ENCODE measurements at places on chromosomes 6 and 20. TPM values are rescaled to one million over a fixed set of nuclear protein-coding genes. Genes with fewer than 3 reads are reported as not detected.

REV3L gene
- 17.7 TPM for total RNA-seq

PLCB1 gene
- 0.24 TPM for total RNA-seq

KIAA1755 gene
- 0.21 TPM for total RNA-seq

NKX2-2 gene
- total RNA-seq, result not detected

CLPSL1 gene
- not detected for total RNA-seq

HTR1E gene
- not detected for total RNA-seq

SLC13A3 gene
- total RNA-seq, result 5.5 TPM

AHCY gene
- 224 TPM for total RNA-seq

TRIM40 gene
- total RNA-seq, result not detected
